Thoracic aorta (tissue), 2 donors: ENCODE measurements at places on chromosomes 7 and 10. TPM values are rescaled to one million over a fixed set of nuclear protein-coding genes. Genes with fewer than 3 reads are reported as not detected.
A peak's percentile ranks its signal among the peaks of the same experiment; 100 is the strongest.

ACTL6B gene
- total RNA-seq, result not detected

HYAL4 gene
- total RNA-seq, result not detected

CCDC136 gene
- total RNA-seq, result 29.3 TPM

INSYN2A gene
- 0.35 TPM for total RNA-seq

SMURF1 gene
- 33.8 TPM for total RNA-seq

WNT16 gene
- total RNA-seq, result not detected

CADPS2 gene
- total RNA-seq, result 32.5 TPM

MAGI2 gene
- 18.3 TPM for total RNA-seq

TMEM176B gene
- 25.2 TPM for total RNA-seq

GRCh38 chr7:13179011-13179582 lies 491.7 kb downstream of the ARL4A start:
- no peak for DNase-seq

DNA sequence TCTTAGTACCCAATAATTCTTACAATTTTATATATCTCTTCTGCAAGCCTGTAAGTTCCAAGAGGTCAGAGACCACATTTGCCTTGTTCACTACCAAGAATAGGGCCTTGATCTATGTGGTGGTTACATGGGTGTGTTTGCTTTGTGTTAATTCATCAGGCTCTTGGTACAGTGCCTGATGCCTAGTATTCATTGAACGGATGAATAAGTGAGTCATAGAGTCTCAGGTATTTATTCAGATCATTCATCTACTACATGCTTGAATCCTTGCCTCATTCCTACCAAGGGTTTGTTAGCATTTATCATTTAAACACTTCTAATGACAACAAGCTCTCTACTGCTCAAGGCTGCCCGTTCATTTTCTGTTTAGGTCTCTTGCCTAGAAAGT lies 11.3 kb upstream of the SGPL1 start:
- DNase-seq, result no peak

- no peak for DNase-seq
Measured at GRCh38 chr7:81487516-81487915, 282.3 kb downstream of the HGF start.

- DNase-seq, result no peak
Measured at GRCh38 chr7:45143616-45144015, 14.0 kb upstream of the RAMP3 start.

GRCh38 chr7:45884136-45884535 lies 4.2 kb upstream of the IGFBP1 start:
- DNase-seq, result no peak

DNA sequence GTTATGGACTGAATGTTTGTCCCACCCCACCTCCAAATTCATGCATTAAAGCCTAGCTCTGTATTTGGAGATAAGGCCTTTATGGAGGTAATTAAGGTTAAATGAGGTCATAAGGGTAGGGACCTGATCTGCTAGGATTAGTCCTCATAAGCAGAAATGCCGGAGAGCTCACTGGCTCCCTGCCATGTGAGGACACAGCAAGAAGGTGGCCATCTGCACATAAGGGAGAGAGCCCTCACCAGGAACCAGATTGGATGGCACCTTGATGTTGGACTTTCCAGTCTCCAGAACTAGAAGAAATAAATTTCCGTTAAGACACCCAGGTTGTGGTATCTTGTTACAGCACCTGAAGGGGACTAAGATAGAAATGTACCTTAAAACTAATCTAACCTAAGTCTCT lies 816.1 kb upstream of the C7orf33 start:
- no peak for DNase-seq

DNA sequence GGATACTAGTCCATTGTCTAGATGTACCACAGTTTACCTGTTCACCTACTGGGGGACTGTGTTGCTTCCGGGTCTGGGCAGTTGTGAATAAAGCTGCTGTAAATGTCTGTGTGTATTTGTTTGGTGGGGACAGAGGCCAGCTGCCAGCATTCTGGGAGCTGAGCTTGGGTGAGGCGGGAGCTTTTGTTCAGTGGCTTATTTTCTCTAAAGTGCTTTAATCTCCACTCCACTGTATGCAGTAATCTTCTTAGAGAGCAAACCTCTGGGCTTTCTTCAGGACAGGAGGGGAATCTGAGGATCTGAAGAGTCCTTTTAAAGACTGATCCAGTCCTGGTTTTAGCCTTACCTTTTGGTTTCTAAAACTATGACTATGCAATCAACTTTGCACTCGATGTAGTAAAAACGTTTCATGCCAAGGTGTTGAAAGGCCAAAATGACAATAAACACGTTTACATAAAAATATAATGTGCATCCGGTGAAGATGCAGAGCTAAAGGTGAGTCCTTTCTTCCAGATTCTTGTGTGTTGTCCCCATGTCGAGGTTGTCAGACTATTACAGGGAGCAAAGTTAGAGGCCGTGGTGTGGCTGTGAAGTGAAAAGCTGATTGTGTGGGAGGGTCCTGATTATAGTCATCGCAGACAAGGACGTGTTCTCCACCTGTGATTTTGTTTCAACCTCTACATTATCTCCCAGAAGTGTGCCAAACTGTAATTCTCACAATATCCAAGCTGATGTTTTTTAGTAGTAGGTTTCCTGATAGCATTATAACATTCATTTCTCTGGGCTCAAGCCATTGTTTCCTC lies 279.8 kb downstream of the CAMK1D start:
- no peak for DNase-seq

DNA sequence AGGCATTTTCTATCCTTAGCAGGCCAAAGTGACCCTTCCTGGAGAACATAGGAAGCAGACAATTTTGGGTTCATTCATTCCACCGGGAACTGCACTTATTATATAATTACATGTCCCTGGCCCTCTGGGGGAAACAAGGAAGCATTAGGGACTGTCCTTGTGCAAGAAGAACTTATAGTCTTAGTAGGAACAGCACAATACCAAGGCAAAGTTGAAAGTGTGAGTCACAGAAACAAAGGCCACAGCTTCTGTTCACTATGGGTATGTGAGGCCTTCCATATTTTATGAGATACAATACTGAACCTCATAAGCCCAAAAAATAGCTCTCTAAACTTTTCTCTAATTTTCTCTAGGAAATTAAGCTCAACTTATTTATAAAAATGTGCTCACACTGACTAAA lies 18.4 kb upstream of the AKR1B10 start:
- DNase-seq, result no peak

GRCh38 chr10:78706726-78707540 lies 361.8 kb upstream of the ZMIZ1 start:
- DNase-seq, result no peak

- DNase-seq, result no peak
Measured at GRCh38 chr10:24952707-24953645, 570 bp upstream of the PRTFDC1 start.

DNA sequence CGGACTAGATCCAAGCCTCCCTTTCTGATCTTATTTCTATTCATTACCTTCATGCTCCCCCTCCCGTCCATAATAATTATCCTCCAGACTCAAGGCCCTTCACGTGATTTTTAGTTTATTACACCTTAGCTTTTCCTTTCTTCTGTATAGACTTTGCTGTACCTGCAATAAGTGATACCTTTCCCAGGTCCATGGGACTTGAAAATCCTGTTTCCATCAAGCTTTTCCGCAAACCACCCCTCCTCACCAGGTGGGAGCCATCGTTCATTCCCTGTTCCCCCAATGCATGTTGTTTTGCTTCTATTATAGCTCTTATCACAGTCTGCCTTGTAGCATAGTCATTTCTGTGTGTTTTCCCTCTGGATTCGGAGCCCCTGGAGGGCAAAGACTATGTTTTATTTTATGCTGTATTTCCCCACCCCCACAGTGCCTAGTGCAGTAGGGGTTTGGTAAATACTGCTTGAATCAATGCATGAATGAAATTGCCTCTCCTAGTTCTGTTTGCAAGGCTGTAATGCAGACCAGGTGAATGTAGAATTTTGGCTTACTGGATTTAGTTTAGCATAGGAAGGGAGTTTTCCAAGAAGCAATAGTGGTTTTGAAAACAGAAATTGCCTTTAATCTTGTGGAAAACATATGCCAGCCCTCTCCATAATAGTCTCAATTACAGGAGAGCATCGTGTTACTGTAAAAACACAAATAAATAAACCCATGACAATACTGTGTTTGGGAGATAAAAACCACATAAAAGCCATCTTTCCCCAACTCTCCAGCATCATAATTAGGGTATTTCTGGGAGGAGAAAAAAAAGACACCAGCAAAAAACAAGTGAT lies 213.4 kb downstream of the AUTS2 start:
- no peak for DNase-seq

DNA sequence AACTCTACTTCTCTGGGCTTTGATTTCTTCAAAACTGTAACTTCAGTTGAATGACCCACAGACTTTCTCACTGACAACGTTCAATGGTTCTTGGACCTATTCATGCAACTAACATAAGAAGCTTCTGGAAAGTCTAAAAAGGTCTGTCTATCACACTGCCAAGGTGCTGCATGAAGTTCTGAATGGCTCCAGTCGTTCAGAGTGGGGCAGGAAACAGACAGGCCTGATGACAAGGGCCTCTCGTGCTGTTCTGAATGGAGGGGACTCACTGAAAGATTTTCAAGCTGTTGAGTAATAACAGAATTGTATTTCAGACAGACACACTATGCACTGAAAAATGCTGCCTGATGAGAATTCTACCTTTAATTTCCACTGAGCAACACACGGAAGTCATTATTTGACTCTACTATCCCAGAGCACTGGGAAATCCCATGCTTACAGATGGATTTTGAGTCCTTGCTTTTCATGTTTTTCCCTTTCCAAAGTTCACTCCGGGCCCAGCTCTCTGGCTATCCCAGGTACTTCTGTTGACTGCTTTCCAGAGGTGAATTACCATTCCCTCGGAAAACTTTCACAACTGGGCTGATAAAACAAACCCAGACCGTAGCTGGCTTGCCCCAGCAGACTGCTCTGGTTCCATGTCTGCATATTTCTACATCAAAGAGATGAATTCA lies 204.9 kb upstream of the FRMD4A start:
- no peak for DNase-seq

- DNase-seq, result no peak
Measured at GRCh38 chr7:95529701-95530100, 44.0 kb downstream of the ASB4 start.

- peak; percentile 60 for DNase-seq
Measured at GRCh38 chr7:99918959-99919813, at the start of gene TRIM4. Gene TRIM4 (minus strand): TSS chr7:99919530. CDS start chr7:99919401, 129 bp downstream.
